GM10248 (cell line): ENCODE measurements at places on chromosomes 2 and 18.

DNA sequence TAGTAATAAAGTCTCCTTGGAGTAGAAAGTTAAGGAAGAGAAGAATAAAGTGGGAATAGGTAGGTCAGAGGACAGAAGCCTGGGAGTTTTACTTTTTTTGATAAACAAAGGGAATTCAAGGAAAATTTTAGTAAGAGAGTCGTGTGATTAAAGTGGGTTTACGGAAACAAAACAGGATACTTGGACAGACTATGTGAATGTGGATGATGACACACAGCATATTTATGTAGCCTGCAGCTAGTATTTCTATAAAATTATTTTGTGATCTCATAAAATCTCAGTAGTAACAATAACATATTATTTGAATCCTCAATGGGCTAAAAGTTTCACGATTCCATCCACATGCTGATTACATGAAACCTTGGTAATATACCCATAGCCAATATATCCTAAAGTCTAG lies 450.7 kb upstream of the PIK3C3 start:
- no peak for DNase-seq

DNA sequence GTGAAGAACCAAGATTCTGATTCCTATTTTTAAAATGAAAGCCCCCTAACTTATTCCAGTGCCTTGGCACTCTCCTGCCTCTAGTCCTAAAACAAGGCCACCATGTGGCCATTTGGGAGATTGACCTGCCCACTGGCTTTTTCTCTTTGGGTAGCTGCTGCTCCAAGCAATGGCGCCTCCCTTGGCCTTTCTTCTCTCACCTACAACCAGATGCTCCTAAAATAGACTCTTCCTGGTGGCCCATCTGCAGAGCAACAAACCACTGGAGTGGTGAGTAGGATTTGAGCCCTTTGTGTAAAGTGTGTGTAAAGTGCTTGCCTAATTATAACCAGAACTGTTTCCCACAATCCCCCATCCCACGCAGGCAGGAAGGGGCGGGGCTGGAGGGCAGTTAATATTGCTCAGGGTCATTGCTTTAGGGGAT lies 114.2 kb downstream of the FHOD3 start:
- no peak for DNase-seq

DNA sequence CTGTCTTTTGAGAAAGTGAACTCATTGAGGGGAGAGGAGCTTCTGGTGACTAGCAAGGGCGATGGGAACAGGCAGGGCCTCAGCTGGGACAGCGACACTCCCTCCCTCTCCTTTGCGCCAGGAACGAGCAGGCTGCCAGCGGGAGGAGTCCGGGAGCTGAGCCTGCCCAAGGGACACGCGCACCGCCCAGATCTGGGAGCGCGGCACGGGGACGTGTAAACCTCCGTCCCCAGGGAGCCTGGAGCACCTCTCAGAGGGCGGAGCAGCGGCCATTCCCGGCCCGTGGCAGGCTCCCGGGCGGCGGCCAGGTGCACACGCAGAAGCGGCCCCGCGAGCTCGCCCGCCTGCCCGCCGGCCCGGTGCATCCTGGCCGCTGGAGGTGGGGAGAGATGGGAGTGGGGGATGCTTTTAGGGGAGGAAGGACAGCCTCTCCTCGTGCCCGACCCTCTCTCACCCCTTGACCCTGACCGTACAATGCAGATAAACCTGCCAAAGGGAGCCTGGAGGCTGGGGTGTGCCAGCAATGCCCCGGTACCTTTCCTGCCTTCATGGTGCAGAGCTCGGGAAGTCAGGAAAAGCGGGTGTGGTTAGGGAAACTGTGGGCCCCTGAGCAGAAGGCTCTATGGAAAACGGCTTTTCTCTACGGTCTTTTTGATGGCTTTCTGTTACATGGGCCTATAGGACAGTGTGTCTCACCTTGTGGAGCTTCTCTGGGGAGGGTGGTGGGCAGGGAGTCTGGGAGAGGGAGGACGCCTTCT lies 2.2 kb downstream of the AQP4 start:
- DNase-seq = no peak

DNA sequence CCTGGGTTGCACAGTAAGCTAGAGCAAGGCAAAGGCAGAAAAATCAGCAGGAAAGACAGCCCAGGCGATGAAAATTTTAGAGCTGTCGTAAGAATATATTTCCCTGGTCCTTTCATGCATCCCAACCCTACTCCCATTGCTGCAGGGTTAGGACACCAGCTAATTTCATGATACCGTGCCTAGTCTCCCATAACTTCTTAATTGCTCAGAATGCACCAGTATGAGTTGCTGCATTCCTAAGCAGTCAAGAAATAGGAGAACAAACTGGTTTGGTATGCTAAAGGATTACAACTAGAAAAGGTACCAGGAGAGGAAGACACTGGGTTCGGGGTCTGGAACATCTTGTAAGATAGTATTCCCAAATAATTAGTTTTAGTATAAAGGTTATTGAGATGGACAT lies 269.4 kb upstream of the NRXN1 start:
- no peak for DNase-seq

- no peak for DNase-seq
Measured at GRCh38 chr18:13265008-13265910, 46.7 kb downstream of the LDLRAD4 start.

DNA sequence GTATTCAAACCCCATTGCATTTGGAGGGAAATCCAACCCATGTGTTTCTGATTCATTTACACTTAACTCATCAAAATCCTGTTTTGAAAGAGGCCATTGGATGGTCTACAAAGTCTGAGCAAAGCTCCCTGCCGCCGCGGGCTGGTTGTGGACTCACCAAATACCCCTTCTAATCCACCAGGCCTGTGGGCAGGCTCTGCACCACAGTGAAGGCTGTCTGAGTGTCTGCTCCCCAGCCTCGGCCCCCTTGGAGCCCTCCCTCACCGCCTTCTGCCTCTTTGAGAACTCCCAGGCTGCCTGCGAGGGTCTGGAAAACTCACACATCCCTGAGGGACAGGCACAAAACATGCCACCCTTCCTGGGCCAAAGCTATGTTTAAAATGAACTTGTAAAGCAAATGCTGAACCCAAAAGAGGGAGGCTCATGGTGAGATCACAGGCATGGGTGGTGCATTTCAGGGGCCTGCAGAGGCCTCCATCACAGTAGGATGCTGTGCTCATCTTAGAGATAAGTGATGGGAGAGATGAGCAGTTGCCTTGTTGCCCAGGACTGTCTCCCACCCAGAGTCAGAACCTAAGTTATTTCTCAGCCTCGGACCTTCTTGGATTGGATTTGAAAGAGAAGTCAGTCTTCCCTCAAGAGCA lies 225.0 kb downstream of the CYP26B1 start:
- peak; percentile 5 for DNase-seq

- no peak for DNase-seq
Measured at GRCh38 chr2:207157162-207157481, 8.6 kb downstream of the KLF7 start.

GRCh38 chr18:77032181-77032701 lies 100.3 kb downstream of the MBP start:
- no peak for DNase-seq

DNA sequence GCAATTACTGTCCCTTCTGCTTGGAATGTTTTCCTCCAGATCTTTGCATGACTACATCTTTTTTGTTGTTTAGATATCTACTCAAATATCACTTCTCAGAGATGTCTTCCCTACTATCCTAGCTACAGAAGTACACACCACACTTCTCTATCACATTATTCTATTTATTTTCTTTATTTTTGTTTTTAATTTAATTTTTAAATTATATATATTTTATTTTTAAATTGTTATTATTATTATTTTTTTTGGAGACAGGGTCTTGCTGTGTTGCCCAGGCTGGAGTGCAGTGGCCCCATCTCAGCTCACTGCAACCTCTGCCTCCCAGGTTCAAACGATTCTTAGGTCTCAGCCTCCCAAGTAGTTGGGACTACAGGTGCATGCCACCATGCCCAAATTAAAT lies 106.7 kb downstream of the TAF4B start:
- DNase-seq = no peak

GRCh38 chr18:3529601-3530000 lies 79.6 kb downstream of the TGIF1 start:
- no peak for DNase-seq

DNA sequence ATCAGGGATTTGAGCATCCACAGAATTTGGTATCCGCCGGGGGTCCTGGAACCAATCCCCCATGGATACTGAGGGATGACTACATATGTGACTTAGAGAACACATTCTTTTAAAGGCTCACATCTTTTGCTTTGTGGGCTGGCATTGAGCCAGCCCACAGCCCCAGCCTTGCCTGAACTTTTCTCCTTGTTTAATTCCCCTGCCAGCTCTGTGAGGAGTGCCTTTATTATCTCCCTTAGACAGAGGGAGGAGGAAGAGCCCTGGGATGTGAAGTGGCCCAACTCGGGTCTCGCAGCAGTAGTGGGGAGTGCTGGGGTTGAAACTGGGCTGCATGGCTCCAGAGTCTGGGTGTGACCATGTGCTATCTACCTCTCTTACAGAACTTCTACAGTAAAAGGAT lies 7.6 kb downstream of the TTC39C start:
- no peak for DNase-seq

DNA sequence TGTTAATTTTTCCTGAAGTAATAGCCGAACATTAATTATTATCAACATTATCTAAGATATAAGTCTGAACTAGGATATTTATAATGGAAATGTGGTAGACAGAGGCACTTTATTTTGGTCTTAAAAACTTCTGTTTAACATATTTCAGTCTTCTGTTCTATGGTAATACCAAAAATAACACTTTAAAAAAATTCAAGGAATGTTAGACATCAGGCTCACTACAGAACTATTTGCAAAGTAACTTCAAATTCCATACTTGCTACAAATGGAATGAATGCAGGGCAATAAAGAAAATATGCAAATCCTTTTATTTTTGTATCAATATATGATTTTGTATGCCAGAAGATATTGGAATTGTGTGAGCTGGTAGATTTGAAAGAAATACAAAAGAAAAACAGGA lies 345.5 kb upstream of the DSEL start:
- no peak for DNase-seq

GRCh38 chr2:23468474-23469141 lies 83.6 kb downstream of the KLHL29 start:
- no peak for DNase-seq

DNA sequence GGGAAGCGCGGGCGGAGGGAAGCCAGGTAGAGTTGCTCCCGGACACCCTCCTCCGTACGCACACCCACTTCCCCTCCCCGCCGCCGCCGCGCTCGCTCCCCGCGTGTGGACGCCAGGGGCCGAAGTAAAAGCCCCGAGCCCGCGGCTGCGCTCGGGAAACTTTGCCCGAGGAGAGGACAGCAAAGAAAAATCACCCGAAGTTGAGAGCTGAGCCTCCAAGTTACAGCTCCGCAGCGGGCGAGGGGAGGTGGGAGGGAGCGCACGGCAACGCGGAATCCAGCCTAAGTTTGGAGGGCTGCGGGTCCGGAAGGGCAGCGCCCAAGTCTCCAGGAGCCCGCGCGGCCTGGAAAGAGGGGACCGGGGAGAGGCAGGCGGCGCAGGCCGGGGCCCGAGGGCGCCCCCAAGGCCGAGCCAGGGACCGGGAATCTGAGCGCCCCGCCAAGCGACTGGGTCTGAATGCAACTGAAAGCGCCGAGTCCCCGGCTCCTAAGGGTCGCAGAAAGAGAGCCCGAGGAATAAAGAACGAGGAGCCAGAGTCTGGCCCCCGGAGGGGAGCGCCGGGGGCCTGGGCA lies 706 bp upstream of the BCL11A start:
- peak; percentile 37 for DNase-seq

- no peak for DNase-seq
Measured at GRCh38 chr2:191341436-191341835, 96.2 kb downstream of the MYO1B start.

GRCh38 chr18:50158866-50159653 lies 35.9 kb downstream of the MYO5B start:
- DNase-seq = no peak

GRCh38 chr2:74183878-74184277 lies 5.2 kb upstream of the MOB1A start:
- DNase-seq = no peak

DNA sequence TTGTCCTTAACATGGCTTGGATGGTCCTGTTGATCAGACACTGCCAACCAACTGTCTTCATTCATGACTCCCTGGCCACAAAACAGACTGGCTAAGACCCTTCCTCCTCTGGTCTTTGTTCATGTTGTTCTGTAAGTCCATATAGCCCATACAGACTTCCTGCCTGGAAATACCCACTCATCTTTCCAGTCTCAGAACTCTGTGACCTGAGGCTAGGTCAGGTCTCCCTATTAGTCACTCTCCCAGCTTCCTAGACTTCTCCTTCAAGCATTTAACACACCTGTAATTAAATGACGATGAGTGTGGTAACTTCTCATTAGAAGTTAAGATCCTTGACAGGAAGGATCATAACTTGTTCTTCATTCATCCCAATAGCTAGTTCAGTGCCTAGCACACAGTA lies 56.3 kb downstream of the CCDC93 start:
- DNase-seq = no peak
